ENCODE measurements at places on chromosomes 16 and 17. TPM values are rescaled to one million over a fixed set of nuclear protein-coding genes. Genes with fewer than 3 reads are reported as not detected.

The ARHGDIA gene
- total RNA-seq, result 405 TPM

The CA4 gene
- 0.26 TPM for total RNA-seq

The PRR35 gene
- total RNA-seq, result not detected

The KDM6B gene
- 64.8 TPM for total RNA-seq

The RFNG gene
- 46.0 TPM for total RNA-seq

The EMP2 gene
- total RNA-seq, result 23.4 TPM

The DNAH2 gene
- 0.27 TPM for total RNA-seq

The EXOSC6 gene
- total RNA-seq, result 41.6 TPM

The GLP2R gene
- not detected for total RNA-seq

The C1QTNF8 gene
- total RNA-seq, result 0.30 TPM

The LDHD gene
- not detected for total RNA-seq

The HS3ST2 gene
- total RNA-seq, result not detected
